ENCODE measurements at places on chromosomes 3 and 15.

GRCh38 chr3:77204788-77205187 lies 164.9 kb downstream of the ROBO2 start:
- DNase-seq = no peak

DNA sequence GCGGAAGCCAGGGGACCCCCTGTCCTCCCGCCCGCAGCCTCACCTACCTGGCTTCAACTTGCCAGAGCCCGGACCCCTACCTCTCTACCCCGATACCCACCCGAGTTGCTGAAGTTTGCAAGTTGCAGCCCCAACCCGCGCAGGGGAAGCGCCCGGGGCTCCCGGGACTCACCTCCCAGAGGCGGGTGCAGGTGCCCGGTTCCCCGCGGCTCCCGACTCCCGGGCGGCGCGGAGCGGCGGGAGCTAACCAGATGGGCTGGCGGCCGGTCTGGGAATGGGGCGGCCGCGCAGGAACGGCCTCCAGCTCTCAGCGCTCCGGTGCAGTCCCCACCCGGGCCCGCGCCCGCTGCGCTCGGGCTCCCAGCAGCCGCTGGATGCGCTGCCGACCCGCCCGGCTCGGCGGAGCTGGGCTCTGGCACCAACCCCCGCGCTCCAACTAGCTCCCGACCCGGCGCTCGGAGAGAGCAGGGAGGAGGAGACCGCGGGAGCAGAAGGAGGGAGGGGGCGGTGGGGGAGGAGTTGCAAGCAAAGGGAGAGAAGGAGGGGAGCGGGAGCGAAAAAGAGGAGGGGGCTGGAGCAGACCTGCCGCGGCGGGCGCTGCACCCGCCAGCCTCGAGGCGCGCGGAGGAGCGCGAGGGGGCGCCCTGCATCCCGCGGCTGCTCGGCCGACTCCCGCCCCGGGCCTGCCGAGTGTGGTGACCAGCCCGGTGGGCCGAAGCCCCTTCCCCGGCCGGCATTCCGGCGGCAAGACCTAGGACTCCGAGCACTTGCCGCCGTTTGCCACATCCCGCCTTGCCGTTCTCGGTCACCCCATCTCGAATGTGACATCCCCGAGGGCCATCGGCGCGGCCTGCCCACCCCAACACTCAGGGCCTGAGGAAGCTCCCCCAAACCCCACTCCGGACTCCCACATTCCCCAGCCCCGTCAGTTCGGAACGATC lies at the start of gene SEMA5B:
Gene SEMA5B, minus strand, starts transcription at position 472 of the 941 bp plus-strand sequence. CDS start 66,500 bp downstream, outside the sequence.
- DNase-seq = peak; percentile 61

DNA sequence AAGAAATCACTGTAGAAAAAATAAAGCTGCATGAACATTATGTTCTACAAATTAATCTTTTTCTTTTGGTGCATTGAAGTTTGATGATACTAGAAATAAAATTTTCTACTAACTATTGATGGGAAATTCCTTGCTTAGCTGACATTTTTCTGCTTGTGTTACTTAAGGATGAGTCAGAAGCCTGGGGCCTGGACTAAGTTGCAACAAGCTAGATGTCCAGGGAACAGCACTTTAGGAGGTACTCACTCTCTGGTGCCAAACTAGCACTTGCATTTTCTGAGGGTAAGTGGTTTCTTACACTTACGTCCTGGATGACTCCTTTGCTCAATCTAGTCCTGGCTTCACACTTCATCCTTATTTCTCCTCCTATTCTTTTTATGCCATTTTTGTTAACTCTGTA lies 945.1 kb downstream of the IGSF11 start:
- DNase-seq = no peak

- no peak for DNase-seq
Observed at GRCh38 chr15:70717237-70717793, 46.0 kb downstream of the UACA start.

GRCh38 chr3:141170678-141171295 lies 60.8 kb upstream of the PXYLP1 start:
- no peak for DNase-seq

All from NCI-H1105 treated with DMSO at 0.1 percent for 48 hours (cell line).